ENCODE measurements at places on chromosomes 6 and 20.

- no peak for DNase-seq
Observed at GRCh38 chr6:109082188-109082577, 12.5 kb downstream of the SESN1 start.

DNA sequence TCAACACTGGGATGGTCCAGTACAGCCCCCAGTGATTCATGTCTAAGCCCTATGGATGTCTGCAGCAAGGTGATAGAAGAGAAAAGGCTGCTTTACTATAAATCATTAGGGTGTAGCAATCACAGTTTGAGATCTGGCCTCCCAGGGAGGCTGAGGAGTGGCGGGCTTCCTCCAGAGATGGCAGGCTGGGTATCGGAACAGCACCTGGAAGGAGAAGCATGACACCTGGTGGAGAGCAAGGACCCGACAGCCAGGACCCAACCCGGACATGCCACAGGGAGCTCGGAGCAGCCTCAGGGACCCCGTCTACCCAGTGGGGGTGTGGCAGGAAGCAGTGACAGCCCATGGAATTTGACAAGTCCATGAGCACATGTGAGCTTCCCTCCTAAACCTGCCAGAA lies 114.8 kb upstream of the CD93 start:
- no peak for DNase-seq

DNA sequence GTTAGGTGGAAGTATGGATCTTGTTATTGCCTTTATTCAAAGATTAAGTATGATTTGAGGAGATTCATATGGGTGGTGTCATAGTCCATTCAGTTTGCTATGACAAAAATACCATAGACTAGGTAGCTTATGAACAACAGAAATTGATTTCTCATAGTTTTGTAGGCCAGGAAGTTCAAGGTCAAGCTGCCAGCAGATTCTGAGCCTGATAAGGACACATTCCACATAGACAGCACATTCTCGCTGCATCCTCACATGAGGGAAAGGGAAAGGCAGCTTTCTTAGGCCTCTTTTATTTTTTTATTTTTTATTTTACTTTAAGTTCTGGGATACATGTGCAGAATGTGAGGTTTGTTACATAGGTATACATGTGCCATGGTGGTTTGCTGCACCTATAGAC lies 27.7 kb downstream of the ME1 start:
- DNase-seq, result no peak

GRCh38 chr20:32761831-32762753 lies at the start of gene DNMT3B:
DNMT3B (plus strand) TSS chr20:32762385; CDS start chr20:32780324, 17,939 bp downstream.
- peak; percentile 64 for DNase-seq
